ENCODE measurements at places on chromosomes 13 and 19.

GRCh38 chr19:31451686-31452330, 102.6 kb upstream of the TSHZ3 start:
- no peak for DNase-seq

- no peak for DNase-seq
Observed at GRCh38 chr19:30044273-30045248, 102.5 kb downstream of the URI1 start.

DNA sequence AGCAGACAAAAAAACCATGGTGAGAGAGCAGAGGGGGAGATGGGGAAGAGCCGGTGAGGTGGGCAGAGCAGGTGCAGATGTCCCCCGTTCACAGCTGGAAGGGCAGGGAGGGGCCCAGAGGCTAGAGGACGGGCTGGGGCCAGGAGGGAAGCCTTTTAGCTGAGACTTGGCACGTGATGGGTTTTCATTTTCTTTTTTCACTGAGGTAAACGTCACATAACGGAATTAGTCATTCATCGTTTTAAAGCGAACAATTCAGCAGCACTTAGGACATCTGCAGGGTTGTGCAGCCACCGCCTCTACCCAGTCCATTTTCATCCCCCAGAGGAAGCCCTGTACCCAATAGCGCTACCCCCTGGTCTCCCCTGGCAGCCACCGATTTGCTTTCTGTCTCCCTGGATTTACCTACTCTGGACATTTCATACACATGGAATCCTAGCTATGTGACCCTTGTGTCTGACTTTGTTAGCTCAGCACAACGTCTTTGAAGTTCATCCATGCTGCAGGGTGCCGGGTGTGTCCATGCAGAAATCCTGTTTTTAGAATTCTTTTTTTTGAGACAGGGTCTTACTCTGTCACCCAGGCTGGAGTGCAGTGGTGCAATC, 16.0 kb upstream of the EMC10 start:
- DNase-seq: no peak

DNA sequence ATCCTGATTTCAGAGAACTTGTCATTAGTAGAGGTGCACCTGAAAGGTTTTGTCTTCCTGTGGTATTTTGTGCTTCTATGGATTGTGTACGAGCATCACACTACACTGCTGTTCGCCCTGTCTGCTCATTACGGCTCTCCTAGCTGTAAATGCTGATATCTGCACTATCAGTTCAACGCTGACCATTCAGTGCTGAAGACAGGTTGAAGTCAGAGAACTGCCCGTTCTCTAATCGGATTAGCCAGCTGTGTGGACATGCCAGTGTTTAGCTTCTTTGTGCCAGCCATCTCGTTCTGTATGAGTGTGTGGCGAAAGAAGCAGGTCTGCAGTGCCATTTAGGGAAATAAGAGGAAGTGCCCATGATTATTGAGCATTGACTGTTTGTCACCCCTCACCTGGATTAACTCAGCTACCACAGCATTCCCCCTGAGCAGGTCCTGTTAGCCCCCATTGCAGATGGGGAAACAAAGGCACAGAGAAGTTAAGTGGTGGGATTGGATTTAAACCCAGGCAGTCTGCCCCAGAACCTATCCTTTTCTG, 21.6 kb upstream of the C1QTNF9 start:
- DNase-seq: no peak

DNA sequence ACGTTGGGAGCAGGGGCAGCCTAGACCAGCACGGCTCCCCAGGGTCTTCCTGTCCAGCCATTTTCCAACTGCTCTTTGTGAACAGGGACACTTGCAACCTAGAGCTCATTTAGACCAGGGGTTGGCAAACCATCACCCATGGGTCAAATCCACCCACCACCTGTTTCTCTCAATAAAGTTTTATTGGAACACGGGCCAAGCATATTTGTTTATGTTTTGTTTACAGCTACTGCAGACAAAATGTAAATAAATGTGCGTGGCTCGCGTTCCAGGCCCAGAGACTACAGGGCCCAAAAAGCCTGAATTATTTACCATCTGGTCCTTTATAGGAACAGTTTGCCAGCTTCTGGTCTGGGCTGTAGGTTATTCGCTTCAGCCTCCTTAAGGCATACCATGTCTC, 13.3 kb upstream of the EMC10 start:
- no peak for DNase-seq
